ENCODE measurements at places on chromosomes 7 and 10.

- no peak for DNase-seq
Observed at GRCh38 chr10:30282221-30282620, 66.9 kb downstream of the MTPAP start.

- no peak for DNase-seq
Observed at GRCh38 chr10:1202343-1202742, 146.2 kb downstream of the WDR37 start.

GRCh38 chr10:61112771-61113170 lies 168.8 kb upstream of the RHOBTB1 start:
- no peak for DNase-seq

DNA sequence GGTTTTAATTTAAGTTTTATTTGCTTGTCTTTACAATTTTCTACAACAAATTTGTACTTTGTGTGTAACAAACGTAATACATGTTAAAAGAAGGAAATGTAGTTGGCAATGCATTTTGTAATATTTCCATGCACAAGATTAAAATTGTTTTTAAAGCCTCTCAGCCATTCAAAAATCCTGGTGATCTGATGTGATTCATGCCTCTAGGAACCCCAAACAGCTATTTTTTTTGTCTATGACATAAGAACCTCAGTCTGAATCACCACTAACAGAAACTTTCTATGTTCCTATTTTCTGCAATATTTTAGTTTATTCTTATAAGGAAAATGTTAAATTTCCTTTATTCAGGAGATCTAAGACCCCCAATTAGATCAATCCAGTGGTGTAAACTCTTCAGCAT lies 183.1 kb upstream of the YAE1 start:
- no peak for DNase-seq

DNA sequence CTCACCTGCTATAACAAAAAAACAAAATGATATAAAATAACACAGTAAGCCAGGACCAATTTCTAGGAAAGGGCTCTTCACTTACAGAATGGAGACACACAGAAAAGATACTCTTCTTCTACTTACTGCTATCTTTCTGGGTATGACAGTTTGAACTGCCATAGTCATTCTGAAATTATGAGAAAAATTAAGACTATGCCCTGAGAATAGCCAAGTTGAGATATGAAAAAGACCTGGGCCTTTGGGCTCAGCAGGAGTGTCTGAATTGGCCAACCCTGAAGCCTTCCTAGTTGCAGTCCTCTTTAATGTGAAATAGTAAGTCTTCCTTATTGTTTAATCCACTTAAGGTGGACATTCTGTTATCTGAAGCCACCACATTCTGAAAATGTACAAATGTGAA lies 519.5 kb downstream of the GRID1 start:
- DNase-seq = no peak

DNA sequence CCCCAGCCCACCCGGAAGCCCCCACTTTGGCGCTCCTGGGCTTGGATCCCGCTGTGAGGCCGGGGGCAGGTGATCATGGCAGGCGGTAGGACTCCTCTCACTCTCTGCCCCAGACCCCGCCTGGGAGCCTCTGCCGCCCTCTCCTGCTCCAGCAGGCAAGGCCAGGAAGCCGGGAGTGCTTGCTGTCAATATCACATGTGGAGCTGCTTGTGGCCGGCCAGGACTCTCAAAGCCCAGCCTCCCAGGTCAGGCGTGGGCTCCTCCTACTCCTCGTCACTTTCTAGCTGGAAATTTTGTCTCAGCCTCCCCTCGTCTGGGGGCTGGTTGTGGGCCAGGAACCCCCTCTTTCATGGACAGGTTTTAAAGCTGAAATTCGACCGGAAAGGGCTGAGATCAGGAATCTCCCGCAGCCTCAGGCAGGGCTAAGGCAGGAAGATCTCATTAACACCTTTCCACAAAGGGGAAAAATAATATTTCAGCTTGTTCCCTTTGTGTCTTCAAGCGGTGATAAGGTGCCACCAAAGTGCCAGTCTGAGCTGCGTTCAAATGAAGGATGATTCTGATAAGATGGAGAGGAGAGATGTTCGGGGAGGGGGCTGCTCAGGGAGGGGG lies 273.6 kb upstream of the PODXL start:
- no peak for DNase-seq

- DNase-seq = no peak
Observed at GRCh38 chr7:22791204-22792158, 31.2 kb downstream of the TOMM7 start.

DNA sequence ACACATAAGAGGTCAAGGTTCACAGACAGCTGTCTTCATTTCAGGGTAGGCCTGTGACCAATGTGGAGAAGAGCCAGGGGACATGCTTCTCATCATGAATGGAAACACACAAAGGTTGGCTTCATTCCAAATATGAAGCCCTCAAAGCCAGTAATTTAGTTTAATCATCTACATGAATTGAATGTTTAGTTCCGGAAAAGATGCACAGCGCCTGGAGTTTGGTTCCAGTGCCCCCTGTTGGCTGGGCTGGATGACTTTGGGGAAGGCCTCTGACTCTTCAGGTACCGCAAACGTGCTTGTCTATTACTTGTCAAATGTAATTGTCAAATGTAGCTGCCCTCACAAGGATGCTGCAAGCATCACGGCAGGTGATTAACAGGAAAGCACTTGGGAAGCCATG lies 130.7 kb downstream of the ADRA2A start:
- peak; percentile 0 for DNase-seq

GRCh38 chr10:28903063-28903462 lies 225.7 kb downstream of the BAMBI start:
- no peak for DNase-seq

- no peak for DNase-seq
Observed at GRCh38 chr10:20454331-20454730, 442.8 kb downstream of the NEBL start.

- DNase-seq = no peak
Observed at GRCh38 chr7:16084370-16084769, 337.0 kb downstream of the CRPPA start.

- no peak for DNase-seq
Observed at GRCh38 chr10:96319754-96320474, 15.7 kb downstream of the DNTT start.

DNA sequence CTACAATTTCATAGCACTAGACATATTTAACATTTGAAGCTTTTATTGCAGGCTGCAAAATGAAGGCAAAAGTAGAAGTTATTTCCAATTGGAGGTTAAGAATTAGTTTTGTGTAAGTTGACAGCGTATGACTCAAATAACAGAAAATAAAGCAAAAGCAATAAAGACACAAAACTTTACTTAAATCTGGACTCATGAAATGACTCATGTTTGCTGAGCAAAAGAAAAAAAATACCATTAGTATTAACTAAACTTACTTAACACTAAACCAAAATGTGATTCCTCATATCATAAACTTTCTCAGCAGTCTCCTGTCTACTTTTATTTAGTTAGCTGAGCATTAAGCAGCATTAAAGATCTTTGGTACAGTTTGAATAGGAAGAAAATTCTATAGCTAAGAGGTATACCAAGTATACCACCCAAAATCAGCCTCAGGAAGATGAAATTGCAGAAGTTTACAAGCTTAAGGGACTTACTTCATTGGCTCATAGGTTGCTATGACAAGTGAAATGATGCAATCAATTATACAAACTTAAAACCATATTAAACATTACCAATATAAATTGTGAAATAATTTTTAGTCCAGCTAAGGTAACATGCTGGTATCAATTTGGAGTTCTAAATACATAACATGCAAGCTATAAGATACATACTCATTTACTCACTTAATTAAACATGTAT lies 1131.4 kb downstream of the XPNPEP1 start:
- no peak for DNase-seq

DNA sequence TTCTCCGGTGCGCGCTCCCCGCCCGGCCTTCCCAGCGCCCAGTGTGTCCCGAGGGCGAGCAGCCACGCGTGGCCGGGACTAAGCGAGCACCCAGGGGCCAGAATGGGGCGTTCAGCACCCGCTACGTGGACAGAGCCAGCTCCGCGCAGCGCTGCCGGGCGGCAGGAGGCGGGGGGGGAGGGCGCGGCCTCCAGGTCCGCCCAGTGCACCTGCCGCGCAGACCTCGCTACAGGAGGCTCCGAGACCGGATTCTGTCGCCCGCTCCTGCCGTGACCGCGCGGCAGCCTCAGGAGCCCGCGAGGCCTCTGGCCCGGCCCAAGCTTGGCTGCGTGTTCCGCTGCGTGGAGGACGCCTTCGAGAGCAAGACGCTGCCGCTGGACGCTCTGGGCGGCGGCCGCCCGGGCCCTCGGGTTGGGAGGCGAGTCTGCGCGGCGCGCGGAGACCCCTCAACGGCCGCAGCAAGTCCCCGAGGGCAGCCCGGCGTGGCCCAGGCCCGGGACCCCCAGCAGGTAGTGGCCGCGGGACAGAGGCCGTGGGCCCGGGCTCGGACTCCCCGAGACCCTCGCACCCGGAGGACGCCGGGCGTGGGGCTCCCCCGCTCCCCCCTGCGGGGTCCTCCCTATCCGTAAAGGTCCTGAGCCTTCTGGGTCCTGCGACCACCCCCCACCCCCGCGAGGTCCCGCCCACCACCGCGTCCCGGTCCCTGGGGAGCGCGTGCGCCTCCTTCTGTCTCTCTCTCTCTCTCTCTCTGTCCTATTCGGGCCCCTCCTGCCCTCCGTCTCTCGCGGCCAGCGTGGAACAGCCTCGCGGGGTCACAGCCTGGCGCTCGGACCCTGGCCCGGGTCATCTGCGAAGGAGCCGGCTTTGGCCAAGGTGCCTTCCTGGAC lies 904 bp upstream of the DPYSL4 start:
- peak; percentile 29 for DNase-seq

- no peak for DNase-seq
Observed at GRCh38 chr10:5949009-5949759, 28.2 kb downstream of the IL15RA start.

DNA sequence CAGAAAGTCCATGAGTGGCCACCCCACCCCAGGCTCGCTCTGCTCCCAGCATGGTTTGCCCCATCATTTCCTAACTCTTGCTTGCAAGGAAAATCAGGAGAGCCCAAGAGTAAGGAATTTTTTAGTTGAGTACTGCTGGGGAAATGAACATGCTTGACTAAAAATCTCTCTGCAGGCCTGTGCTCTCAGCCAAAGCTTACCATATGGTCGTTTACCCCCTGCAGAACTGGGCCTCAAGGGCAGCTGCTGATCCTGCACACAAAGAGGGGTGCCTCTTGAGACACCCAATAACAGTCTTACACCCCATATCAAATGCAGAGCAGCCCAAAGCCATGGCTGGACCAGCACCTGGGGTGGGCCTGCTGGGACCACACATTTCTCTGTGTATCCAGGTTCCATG lies 183.2 kb downstream of the CXCL12 start:
- DNase-seq = no peak

- no peak for DNase-seq
Observed at GRCh38 chr7:13099154-13099795, 411.8 kb downstream of the ARL4A start.

GRCh38 chr7:81789406-81790119 lies 19.7 kb upstream of the HGF start:
- no peak for DNase-seq

- no peak for DNase-seq
Observed at GRCh38 chr7:127209886-127210285, 42.9 kb downstream of the GRM8 start.

DNA sequence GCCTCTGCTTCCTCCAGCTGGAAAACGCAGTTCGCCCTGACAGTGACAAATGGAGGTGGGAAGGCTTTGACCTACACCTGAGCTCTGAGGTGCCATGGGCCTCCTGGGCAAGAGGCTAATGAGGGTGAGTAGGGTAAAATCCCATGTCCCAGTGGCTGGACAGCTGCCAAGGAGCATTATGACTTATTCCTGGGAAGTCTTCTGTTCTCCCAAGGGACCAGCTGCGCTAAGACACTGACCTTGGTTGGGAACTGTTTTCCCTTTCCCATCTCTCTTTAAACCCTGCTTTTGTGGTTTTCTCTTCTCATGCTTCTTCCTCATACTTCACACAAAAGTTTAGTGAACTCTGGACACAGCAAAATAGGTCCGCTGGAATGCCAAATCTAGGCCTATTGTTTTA lies 72.6 kb downstream of the COPG2 start:
- no peak for DNase-seq

DNA sequence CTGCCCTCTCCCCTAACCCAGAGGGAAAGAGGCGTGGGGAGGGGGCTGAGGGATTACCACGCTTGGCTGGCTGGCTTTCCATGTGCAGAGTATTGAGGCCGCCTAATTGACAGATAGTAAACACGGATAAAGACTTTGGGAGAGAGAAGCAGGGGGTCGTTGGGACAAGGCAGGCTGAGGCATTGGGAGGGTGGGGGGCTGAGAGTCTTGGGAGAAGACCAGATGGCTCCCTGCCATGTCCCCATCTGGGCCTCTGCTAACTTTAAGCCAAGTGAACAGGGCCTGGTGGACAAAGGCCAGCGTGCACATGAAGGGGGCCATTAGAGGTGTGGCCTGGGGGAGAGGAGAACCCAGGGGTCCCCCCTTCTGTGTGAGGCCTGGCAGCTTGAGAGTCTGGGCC lies 55.4 kb upstream of the MXI1 start:
- DNase-seq = no peak

- DNase-seq = no peak
Observed at GRCh38 chr10:62812672-62813439, 3.3 kb downstream of the EGR2 start.

- no peak for DNase-seq
Observed at GRCh38 chr7:39603924-39604323, 19.4 kb upstream of the RALA start.

DNA sequence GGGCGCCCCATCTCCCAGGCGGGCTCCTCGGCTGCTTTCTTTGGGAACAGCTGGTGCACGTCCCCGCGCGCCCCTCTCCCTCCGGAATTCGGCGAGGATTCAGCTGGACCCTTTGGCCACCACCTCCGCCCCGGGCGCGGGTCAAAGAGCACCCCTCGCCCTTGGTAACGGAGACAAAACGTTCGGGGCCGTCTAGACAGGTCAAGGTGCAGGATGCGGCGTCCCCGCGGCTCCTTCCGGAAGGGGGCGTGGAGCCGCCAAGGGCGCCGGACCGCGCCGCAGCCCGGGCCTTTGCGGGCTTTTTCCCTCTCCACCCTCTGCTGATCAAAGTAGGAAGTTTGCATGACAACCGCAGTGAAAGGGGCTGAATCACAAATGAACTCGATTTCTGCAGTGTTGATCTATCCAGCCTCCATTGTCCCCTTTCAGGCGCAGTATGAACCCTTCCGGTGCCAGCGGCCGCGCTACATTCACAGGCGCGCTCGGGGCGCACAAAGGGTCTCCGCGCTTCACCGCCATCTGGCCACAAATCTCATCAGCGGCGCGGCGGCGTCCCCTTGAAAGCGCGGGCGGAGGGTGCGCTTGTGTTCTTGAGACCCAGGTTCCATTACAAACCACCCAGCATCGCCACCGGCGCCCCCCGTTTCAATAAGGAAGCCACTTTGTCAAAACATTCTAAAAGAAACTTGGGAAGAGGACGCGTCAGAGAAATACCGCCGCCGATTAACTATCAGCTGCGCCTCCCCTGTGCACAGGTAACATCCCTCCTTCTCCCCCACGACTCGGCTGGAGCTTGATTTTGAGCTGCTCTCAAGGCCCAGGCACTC lies 36.4 kb downstream of the CNPY1 start:
- DNase-seq = no peak

- no peak for DNase-seq
Observed at GRCh38 chr7:147196481-147196880, 1079.9 kb downstream of the CNTNAP2 start.

GRCh38 chr7:117807676-117808075 lies 65.6 kb downstream of the CTTNBP2 start:
- DNase-seq = no peak
